ENCODE measurements at places on chromosomes 11 and 22.

DNA sequence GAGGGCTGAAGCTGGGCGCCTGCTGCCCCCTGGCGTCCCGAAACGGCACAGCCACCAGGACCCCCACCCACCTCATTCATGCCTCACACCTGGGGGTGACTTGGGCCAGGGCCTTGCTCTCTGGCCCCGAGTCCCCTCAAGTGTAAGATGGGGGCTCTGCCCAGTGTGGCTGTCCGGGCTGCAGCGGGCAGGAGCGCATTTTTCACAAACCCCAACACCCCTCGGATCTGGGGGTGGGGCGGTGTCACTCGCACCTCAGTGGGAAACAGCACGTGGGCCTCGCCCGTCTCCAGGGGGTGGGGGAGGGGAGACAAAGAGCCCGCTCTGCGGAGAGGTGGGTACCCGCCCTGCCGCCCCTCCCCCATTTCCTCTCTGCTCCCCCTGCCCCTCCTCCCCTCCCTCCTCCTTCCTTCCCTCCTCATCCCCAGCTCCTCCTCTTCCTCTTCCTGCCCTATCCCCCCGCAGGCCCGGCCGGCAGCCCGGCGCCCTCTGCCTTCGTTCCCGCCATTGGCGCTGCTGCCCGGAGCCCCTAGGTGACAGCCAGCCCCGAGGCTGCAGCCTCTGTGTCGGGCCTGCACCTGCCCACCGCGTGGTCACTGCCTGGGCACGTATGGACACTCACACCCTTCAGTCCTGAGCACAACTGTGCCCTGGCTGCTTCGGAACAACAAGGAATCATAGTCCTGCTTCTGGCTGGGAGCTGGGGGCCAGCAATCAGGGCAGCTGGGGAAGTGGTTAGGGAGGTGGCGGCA, 6.8 kb upstream of the CDKN1C start:
- no peak for DNase-seq

- no peak for DNase-seq
Observed at GRCh38 chr11:114821621-114822412, 143.5 kb downstream of the NXPE2 start.

GRCh38 chr11:1701091-1701807, 4.3 kb downstream of the KRTAP5-6 start:
- no peak for DNase-seq

DNA sequence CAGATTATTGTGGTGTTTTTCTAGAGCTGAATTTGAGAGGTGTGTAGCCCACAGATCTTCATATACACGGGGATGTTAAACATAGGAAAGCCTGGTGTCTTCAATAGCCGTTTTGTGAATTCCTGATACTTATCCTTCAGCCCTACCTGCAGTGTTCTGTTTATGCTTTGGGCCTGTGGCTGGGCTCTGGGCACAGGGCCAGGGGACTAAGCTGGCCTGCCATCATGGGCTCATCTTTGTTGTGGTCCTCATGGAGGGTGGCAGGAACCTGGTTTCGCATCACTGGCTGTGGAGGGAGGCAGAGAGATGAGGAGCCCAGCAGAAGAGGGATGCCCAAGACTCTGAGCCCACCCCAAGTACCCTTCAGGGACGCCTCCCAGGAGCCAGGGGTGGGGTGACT, 112.4 kb downstream of the CACNA1I start:
- no peak for DNase-seq

- DNase-seq = no peak
Observed at GRCh38 chr11:64598797-64599697, 8.0 kb downstream of the SLC22A12 start.

- DNase-seq = no peak
Observed at GRCh38 chr11:2736577-2737225, 36.9 kb upstream of the KCNQ1OT1 start.

DNA sequence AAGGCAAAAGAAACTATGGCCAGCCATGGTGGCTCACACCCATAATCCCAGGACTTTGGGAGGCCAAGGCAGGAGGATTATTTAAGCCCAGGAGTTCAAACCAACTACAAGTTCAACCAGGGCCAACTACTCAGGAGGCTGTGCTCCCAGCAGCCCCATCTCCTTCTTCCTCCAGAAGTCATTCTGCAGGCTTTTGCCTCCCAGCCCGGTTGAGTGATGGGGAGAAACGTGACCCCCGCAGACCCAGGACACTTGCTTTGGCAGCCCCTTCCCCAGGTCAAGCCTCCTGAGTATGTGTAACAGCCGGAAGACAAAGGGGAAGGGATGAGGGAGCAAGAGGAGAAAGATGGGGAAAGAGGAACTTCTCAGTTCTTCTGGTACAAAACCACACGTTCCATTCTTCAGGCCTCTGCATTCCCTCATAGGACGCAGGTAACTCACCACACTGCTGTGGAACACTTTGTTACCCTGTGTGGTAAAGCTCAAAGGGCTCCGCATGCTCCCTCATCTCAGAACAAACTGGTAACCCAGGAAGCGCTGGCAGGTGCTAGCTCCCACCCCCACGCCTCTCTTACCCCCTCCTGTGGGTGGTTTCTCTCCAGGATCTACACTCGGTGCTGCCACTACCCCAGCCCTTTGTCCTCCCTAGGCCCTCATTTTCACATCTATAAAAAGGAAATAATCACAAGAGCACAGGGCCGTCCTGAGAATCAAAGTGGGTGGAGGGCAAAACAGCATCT, 4.0 kb downstream of the SULT4A1 start:
- DNase-seq = no peak

- DNase-seq = no peak
Observed at GRCh38 chr11:114192841-114193389, 103.3 kb upstream of the NNMT start.

- no peak for DNase-seq
Observed at GRCh38 chr22:32473388-32473952, 1.1 kb upstream of the FBXO7 start.

- no peak for DNase-seq
Observed at GRCh38 chr11:21783954-21784353, 408.9 kb upstream of the ANO5 start.

DNA sequence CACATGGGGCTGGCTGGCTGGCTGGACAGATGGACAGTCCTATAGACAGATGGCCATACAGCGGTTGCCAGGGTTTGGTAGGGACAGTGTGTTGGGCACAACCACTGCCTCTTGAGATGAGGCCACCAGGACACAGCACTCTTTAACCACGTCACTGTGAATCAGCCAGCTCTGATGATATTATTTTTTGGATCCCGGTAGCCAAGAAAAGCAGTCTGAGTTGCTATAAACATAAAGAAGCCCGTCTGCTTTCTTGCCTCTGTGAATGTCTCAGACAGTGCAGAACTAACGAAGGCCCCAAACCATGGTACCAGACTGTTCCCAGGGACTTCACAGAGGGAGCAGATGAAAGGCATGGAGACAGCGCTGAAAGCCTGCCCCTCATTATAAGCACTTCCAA, 115.9 kb upstream of the CSNK2A3 start:
- no peak for DNase-seq

DNA sequence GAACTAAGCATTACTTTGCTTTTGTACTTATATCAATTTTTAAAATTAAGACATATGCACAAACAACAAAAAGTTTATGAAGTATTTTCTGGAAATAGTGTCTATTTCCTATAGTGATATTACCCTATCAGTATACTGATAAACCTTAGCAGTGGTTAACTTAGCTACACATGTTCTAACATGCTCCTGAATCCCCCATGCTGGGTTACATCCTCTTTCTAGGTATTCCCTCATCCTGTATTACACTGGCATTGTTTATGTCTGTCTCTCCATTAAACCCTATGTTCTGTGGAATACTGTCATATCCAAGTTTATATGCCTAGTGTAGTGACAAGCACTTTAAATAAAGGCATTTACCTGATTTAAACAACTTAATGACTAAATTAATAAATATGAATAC, 1.8 kb upstream of the FAR1 start:
- no peak for DNase-seq

- no peak for DNase-seq
Observed at GRCh38 chr11:125588505-125588904, 4.1 kb upstream of the STT3A start.

DNA sequence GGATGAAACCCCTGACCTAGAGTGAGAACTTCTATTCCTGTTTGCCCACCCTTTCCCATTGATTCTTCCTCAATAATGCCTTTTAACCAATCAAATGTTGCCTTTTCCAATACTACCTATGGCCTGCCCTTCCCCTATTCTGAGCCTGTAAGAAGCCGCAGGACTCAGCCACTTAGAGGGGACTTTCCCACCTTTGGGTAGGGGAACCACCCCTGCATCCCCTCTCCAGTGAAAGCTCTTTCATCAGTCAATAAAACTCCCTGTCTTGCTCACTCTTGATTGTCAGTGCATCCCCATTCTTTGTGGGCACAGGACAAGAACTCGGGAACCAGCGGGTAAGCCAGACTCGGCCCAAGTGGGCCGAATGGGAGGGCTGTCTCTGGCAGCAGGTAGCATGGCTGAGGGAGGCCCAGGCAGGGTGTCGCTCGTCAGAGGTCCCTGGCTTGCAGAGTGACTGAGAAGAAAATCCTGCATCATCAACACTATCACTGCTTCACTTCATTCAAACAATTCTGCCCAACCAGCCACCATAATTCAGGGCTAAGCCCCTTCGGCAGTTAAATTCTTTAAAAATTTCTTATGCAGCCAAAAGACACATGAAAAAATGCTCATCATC, 30.4 kb downstream of the LDHAL6A start:
- DNase-seq = no peak

DNA sequence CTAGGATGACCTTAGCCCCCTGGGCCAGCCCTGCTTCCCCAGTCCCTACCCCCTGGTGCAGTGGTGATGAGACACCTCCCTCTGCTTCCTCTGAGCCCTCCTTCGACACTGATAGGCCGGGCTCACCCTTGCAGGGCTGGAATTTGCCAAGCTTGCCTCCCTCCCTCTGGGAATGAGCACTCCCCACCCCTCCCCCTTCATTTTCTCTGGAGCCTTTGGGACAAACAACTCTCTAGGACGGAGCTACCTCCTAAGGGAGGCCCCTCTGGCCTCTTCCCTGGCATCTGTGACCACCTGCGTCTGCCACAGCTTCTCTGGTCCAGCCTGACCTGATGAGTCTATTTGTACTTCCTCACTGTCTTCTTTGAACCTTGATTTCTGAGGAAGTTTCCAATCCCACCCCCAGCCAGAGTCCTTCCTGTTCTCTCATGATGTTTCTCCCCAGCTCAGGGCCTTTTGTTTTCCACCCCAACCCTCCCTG, 53.3 kb upstream of the ADA2 start:
- DNase-seq = no peak

DNA sequence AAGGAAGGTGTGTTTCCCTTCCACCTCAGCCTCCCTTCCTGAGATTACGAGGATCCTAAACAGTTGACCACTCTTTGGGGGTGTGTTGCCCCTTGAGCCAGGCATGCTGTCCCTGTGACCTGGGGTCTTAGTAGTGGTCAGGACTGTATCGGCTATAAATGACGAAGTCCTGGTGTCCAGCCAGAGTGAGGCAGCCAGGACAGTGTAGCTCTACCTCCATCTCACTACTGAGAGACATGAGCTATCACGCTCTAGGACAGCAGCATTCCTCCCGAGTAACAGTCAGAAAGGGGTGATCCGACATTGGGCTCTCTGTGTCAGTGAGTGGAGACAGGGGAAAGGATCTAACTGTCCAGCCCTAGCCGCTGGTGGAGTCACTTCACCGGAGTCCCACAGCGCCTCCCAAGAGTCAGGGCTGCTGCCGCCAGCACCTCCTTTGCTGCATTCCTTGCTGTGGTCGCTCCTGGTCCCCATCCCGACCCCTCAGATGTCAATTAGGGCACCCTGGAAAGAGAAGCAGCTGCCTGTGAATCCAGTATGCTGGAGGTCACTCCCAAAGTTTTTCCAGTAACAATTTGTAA, 3.3 kb upstream of the B3GNT6 start:
- DNase-seq = no peak

GRCh38 chr22:42925598-42925997, 68.5 kb upstream of the ARFGAP3 start:
- no peak for DNase-seq

DNA sequence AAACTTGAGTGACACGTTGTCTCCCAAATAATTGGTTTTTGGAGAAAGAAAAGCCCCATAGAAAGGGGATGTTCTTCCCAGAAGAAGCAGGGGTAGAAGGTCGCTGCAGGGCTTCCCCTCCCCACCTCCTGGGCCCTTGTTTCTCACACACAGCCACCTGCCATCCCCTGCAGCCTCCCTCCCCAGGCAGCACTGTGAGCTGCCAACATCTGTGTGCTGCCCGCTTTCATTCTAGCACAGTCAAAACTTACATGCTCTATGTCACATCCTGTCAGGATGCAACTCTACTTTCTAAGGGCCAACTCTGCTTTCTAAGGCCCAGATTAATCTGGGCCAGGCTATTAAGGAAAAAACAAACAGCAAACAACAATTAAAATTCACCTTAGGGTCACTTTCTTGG, 309.4 kb upstream of the ZC3H12C start:
- no peak for DNase-seq

DNA sequence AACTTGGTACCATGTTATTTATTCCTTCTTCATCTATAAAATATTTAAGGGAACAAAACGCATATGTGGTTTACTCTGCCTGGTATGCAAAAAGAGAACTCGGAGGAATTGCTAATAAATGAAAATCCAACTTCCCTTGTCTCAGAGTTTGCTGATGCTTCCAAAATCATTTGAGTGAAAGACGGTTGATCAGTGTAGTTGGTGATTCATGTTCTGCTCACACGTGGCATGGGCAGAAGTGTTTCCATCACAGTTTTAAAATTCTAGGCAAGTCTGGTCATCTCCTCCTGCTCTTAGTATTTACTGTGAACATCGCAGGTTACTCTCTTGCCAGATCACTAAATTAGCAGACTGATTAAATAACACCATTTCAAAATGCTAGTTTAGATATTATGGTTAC, 11.9 kb upstream of the PARVB start:
- DNase-seq = peak; percentile 0

DNA sequence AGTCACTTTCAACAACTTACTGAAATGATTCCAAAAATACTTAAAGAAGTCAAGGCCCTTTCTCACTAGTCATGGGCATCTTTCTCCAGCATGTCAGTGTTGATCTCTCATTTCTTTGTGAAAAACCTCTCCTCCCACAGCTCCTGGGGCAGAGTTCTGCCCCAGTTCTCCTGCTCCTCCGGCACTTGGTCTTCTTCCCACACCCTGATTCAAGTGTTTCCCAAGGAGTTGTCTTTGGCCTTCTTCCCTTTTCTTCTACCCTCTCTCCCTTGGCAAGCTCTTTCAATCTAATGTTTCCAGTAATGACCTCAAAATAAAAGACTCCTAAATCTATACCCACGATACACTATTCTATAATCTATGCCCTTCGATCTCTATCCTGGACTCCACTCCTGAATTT, 42.1 kb upstream of the CCDC34 start:
- DNase-seq = no peak

- no peak for DNase-seq
Observed at GRCh38 chr11:88297421-88297820, 40.1 kb downstream of the CTSC start.

GRCh38 chr11:705646-706438, at the start of gene EPS8L2:
EPS8L2 (plus strand) TSS chr11:706231; CDS start chr11:709408, 3,177 bp downstream.
- DNase-seq = peak; percentile 12

DNA sequence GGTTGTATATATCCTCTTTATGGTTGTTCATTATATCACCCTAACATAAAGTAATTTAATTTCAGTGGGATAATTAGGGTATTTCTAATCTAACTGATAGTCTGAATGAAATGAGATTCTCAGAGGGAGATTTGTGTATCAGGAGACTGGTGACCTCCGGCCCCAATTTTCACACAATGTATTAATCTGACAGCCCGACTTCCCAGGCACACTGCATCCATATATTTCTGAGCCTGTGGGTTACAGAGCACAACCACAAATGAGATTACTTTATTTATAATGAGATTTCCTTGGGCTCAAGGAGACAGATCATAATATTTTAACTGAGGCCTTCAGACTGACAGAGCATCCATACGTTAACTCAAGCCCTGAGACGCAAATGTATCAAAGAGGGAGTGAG, 125.9 kb downstream of the RCN1 start:
- DNase-seq = no peak
